ENCODE measurements at places on chromosomes 11 and 22.

GRCh38 chr22:22200569-22201184, 43.9 kb upstream of the VPREB1 start:
- DNase-seq: peak; percentile 72

DNA sequence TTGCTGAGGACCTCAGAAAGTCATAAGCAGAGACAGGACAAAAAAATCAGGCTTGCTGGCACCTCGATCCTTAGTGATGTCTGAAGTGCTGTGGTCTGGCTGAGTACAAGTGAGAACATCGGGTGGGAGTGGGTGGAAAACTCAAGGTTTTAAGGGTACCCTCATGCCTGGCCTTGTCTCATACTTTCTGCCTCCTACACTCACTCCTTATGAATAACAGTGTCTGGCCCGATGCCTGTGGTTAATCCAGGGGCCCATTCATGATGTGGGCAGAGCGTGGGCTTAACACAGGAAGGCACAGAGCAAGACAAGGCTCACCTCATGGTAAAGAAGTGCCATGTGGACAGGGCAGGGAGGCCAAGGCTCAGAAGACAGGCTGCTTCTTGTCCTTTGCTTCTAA, 11.0 kb upstream of the UCP3 start:
- no peak for DNase-seq

DNA sequence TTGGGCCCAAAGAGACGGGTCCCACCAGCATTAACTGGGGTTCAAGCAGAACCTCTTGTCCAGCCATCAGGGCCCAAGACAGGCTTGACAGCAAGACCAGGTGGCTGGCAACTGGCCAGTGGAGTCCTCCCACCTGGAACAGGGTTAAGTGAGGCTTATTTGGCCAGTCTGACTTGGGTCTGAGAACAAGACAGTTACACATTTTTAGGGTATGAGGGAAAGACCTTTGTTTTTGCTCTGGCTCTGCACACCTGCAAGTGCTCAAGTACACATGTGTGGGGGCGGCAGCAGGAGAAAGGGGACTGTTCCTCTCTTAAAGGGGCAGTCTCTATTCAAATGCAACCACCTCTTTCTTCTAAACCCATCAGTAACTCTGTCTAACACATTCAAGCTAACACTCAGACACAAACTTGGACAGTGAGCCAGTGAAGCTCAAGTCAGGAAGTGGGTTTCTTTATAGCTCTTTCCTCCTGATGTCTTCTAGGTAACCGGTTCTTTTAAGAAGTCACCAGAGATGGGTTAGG, 116.2 kb downstream of the ETS1 start:
- DNase-seq: no peak

DNA sequence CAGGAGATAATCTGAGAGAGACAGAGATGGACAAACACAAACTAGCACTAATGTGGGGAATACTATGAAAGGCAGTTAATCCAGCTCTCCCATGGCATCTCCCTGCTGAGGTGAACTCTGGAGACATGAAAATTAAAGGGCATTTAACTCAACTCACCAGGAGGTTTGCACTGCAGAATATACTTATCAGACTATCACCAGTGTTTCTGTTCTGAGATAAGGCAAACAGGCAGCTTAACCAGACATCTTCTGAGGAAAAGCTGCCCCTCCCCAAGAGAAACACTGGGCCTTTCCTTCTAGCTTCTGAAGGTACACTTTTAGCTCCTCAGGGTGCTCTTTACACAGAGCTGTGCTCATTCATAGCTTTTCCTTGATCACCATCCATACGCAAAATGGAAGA, 85.5 kb downstream of the AMBRA1 start:
- no peak for DNase-seq

GRCh38 chr22:19819911-19820879, 34.5 kb downstream of the GNB1L start:
- peak; percentile 92 for DNase-seq

GRCh38 chr11:126419801-126420697, 64.6 kb downstream of the ST3GAL4 start:
- no peak for DNase-seq

GRCh38 chr11:17648528-17648927, 70.8 kb upstream of the MYOD1 start:
- no peak for DNase-seq

DNA sequence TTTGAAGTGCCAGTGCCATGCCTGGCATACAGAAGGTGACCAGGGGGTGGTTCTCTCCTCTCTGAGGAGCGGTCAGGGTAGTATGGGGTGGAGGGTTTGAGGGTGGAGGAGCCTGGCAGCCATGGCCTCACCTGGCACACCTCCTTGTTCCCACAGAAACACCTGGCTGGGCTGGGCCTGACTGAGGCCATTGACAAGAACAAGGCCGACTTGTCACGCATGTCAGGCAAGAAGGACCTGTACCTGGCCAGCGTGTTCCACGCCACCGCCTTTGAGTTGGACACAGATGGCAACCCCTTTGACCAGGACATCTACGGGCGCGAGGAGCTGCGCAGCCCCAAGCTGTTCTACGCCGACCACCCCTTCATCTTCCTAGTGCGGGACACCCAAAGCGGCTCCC, 9.6 kb downstream of the SERPINH1 start:
- DNase-seq: no peak

GRCh38 chr11:125499563-125499962, 3.5 kb upstream of the FEZ1 start:
- DNase-seq: no peak

DNA sequence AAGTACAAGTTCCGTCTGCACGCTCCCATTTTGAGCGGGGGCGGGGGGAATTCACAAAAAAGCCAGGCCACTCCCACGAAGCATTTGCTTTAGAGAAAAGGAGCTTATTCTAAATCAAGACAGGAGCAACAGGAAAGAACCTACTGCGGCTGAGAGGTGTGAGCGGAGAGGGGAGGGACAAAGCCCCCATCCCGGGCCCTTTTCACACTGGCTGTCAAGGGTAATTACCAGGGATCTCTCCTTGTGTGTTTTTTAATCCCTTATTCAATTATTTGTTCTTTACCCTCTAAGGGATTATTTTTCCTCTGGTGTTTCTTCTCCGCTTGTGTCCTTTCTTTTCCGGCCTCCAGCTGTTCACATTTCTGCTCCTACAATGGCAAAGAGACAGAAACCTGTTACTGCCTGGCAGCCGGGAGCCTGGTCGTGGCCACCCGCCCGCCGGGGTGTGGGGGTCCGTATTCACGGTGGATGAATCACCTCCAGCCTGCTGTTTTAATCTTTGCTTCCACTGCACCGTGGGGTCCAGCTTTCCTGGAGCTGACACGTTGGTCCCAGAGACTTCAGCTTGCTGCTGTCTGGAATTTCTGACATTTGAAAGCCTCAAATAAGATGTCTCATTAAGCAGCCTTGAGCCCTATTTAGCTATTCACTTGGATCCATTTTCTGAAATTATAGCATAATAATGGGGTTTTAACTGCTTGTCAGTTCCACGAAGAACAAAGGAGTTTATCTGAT, 61.4 kb upstream of the FADD start:
- no peak for DNase-seq

DNA sequence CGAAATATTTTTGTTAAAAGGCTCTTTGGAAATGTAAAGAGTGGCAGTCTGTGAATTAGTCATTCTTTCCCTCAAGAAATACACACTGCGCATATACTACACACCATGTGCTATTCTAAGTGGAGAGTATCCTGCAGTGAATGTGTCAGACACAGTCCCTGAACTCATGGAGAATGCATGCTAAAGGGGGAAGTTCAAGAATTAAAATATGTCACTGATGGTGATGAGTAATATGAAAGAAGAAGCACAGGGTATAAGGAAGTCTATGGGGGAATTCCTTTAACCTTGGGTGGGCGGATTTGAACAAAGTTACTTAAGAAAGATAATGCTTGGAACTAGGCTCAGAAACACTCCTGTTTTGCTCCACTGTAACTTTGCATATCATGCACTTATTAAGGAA, 153.0 kb downstream of the LRRC4C start:
- DNase-seq: no peak

GRCh38 chr11:35559949-35560348, 34.5 kb upstream of the PAMR1 start:
- DNase-seq: no peak

GRCh38 chr11:133929401-133930052, 27.2 kb downstream of the IGSF9B start:
- DNase-seq: no peak

DNA sequence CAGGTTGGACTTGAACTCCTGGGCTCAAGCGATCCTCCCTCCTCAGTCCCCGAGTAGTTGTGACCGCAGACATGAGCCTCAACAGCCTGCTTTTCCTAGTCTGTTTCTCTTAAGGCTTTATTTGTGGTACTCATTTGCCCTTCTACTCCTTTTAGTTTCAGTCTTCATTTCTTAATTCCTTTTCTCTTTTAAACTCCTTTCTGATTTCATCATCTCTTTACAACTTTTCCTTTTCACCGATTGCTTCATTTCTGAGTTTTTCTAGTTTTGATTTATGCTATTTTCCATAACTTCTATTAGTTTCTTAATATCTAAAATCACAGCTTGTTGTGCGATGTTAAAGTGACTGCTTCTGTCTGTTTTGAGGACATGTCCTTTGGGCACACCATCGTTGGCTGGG, 17.3 kb upstream of the MRGPRF start:
- no peak for DNase-seq

DNA sequence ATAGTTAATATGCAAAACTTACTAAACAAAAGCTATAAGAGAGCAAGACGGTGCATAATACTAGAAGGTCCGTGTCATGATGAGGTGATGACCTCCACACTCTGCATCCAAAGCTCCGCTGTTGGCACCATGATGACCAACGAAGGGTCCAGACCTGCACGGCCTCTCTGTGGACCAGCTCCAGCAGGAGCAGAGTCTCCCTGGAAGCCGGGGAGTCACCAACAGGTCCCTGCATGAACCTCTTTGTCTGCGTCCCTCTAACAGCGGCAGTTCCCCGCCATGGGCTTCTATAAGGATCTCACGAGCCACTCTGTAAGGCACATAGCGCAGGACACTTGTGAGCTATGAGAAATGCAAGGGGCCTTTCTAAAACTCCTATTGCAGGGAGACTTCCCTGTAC, 517.3 kb downstream of the BRD1 start:
- DNase-seq: peak; percentile 40

GRCh38 chr11:488992-489391, 18.1 kb downstream of the RNH1 start:
- DNase-seq: no peak

- no peak for DNase-seq
These were observed 66.4 kb downstream of the SMCO4 start for GRCh38 chr11:93476796-93477195.

DNA sequence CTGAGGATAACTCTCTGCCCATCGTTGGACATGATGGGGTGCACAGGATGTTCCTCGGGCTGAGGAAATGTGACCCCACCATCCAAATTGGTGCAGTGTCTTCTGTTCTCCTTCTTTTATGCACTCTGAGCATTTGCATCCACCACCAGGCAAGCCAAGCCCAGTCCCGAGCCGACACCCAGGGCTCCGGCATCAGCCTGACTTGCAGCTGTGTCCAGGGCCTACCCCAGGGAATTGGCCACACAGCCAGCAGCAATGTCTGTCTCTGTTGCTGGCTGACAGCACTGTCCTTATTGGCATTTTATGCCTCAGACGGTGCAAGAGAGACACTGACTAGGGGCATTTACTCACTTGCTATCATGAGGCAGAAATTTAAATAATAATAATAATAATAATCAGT, 25.4 kb upstream of the CPT1A start:
- DNase-seq: no peak

DNA sequence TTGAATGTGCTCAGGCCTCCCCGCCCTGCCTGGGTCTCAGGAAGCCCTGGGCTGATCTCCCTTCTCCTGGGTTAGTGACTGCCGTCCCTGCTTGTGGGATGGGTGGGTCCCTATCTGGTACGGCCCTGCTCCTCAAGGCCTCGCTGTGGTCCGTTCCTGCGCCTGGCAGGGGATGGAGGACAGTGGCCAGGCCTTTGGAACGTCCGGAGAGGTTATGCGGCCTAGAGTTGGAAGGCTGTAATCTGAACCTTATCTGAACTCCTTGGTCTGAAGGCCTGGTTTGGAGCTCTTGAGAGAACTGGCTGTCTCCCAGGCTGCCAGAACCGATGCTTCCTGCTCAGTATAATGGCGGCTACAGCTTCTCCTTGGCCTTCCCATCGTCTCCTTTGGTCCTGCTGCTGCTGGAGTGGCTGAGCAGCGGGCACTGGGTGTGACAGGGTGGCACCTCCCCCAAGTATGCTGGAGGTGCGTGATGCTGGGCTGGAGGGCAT, 72.8 kb downstream of the FLI1 start:
- no peak for DNase-seq

DNA sequence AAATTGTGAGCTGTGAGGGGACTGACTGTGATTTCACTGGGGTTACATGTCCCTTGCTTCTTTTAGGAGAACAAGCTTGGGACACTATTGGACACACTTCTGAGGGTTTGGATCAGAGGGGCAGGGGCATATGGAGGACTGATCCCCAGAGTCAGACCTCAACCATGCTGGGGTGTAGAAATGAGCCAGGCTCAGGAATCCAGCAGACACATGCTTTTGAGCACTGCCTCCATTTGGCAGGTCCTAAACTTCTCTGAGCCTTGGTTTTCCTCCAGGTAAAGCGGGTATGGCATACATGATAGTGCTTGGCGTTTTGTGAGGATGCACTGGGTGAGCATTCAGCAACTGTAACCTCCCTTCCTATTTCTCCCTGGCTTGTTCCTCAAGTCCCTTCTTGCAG, 74.7 kb downstream of the ADAMTS15 start:
- no peak for DNase-seq

GRCh38 chr11:30481796-30482195, 104.4 kb downstream of the MPPED2 start:
- DNase-seq: no peak

- DNase-seq: no peak
These were observed 33.4 kb downstream of the AMBRA1 start for GRCh38 chr11:46560300-46560991.

DNA sequence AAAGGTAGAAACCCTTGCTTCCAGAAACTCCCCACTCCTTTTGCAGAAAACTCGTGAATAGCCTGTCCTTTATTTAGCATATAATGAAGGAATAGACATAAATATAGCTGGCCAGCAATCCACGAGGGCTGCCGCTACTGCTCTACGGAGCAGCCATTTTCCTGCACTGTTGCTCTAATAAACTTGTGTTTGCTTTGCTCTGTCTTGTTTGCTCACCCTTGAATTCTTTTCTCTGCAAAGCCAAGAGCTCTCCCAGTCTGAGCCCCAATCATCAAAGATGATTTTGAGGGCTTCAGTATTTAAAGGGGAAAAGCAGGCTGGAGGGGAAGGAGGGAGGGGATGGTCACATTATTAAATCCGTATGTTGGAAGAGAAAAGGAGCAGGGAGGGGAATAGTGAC, 16.6 kb upstream of the CHKA start:
- no peak for DNase-seq
